ENCODE measurements at places on chromosomes 12 and 14. TPM values are rescaled to one million over a fixed set of nuclear protein-coding genes. Genes with fewer than 3 reads are reported as not detected.

- no peak for DNase-seq
Observed at GRCh38 chr12:103273645-103274044, 222.1 kb downstream of the C12orf42 start.

DNA sequence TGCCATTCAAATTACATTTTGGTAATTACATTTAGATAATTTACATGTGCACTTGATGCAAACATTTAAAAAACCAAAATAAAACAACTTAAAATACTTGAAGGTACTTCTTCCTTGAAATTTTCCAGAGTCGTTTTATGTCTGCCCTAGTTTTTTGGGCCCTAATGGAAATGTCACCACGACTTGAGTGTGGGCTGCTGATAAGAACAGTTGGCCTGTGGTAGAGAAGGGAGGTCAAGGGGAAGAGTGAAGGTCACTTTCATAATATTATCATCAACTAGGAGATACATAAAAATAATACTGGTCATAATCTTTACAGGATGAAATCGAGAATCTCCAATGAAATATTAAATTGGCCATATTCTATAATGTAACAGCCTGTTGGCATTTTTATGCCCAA is 23.1 kb downstream of the ZDHHC17 start:
- DNase-seq = no peak

DNA sequence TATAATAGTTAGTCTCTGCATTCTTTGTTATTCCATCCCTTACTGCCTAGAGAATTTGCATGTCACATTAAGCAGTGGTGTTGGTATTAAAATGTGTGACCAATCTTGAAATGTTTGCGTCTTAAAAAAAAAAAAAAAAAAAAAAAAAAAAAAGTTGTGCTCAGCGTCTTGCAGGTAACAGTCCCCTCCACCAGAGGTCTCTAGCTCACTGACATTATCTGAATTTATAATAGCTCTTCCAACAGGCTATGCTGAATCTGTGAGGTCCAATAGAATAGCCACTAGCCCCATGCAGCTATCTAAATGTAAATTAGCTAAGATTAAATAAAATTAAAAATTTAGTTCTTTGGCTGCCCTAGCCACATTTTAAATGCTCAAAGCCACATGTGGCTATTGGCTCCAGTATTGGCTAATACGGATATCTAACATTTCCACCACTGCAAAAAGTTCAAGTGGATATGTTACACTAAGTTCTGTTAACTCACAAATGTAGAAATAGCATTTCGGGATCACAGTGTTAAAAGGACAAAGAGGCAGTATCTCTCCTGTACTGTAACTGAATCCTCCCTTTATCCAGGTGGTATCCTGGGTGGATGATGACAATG is 28.7 kb downstream of the NKX2-8 start:
- DNase-seq = no peak

CLEC4A gene
- 2.8 TPM for total RNA-seq

DNA sequence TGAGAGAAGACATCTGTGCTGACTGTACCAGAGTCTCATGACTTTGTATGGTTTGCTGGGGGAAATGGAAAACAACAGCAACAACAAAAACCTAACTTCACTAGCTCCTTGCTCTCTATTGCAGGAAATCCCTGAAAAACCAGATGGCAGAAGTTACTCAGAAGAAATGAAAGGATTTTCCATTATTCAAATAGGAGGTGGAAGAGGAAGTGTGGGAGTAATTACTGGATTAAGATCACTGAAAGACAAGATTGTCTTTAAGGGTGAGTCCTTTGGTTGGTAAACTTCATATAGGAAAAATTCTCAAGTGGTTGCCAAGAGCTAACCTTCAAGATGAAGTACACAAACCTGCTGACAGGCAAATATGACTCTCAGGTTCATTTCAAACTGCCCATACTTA is 391.9 kb upstream of the ATP2B1 start:
- no peak for DNase-seq

GRCh38 chr12:125013816-125014442 is 20.5 kb downstream of the BRI3BP start:
- DNase-seq = no peak

CARMIL3 gene
- total RNA-seq = 1.3 TPM

- no peak for DNase-seq
Observed at GRCh38 chr14:44833376-44834060, 128.2 kb downstream of the KLHL28 start.

All from ovary (tissue), 10 donors.